MCF 10A (cell line): ENCODE measurements at places on chromosomes 3 and 15.

DNA sequence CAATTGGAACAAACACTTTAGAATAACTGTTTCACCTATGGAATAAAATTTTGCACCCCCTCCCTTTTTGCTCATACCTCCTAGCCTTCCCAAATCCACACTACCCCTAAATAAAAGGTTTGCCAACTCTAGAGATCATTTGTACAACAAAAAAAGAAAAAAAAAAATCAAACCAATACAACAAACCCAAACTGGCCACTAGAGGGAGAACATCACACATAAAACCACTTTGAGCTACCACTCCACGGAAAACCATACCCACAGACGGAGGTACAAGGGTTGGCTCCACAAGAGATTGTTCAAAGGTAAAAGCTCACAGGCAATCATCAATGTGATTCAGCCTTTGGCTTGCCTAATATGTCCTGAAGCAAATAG lies 47.6 kb downstream of the SETMAR start:
- no peaks in the 10 kb centered on the region for H3K36me3 ChIP-seq
- DNase-seq = peak; percentile 68
- H3K27me3 ChIP-seq = no peaks in the 10 kb centered on the region

DNA sequence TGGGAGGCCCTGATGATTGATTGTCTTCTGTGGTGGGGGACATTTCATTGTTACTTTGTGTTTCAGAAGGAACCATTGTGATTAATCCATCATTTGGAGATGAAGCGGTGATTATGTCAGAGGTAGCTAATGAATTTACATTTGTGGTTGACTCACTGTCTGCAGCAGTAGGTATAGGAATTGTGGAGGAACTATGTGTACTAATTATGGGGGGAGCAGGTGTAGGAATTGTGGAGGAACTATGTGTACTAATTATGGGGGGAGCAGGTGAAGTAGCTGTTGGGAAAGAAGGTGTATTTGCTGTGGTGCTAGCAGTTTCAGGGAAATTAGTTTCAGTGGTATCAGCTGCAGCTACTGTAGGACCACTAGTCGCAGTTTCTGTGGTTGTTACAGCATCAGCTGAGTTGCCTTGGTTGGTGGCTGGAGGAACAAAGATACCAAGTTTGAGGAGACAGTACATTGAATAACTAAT lies 6.9 kb downstream of the MUC13 start:
- no peak for DNase-seq
- H3K4me1 ChIP-seq = peaks cover 8% of the 10 kb centered on the region
- no peak overlapping the region for H3K4me3 ChIP-seq
- no peaks in the 10 kb centered on the region for H3K27me3 ChIP-seq
- H3K27ac ChIP-seq = no peak overlapping the region

DNA sequence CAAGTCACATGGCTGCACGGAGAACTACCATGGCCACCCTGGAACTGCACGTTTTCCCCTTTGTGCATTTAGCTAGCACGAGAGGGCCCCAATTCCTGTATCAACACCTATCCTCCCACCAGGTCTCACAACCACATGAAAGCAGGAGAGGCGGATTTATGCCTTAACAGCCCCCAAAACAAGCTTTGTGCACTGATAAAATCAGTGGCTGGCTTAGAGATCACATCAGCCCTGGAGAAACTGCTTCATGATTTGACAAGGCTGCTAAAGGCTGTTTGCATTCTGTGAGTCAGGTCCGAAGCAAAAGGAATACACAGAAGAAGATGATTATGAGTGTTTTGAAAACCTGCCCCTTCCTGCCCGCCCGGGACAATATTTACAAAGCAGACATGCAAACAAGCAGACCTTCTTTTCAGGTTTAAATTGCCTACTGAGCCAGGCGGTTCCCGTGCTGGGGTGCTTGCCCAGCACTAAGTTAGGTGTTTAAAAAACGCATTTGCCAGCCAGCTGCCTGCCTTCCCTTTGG lies 25.9 kb downstream of the CEMIP start:
- H3K36me3 ChIP-seq = no peaks in the 10 kb centered on the region
- no peaks in the 10 kb centered on the region for H3K27me3 ChIP-seq
- no peaks in the 10 kb centered on the region for H3K4me1 ChIP-seq
- no peak overlapping the region for H3K27ac ChIP-seq
- no peak for DNase-seq

DNA sequence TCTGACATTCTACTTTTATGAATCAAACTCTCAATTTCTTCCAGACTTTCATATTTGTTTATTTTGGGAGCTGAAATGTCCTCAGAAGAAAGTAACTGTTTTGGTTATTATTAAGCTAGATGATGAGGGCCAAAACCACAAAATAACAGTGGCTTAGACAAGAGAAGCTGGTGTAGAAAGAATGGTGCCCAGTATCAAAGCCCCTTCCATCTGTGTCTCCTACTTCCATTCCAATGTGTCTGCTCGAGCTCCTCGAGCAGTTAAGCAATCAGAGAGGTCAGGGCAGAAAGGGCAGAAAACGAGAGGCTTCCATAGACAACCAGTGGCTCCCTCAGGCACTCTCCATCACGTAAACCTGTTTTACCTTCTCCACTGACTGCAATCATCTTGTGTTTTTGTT lies 59.7 kb upstream of the MAGI1 start:
- no peaks in the 10 kb centered on the region for H3K36me3 ChIP-seq
- no peaks in the 10 kb centered on the region for H3K27me3 ChIP-seq
- peak; percentile 18 for DNase-seq

GRCh38 chr3:36477655-36478054 lies 97.4 kb downstream of the STAC start:
- no peak overlapping the region for H3K4me3 ChIP-seq
- DNase-seq = peak; percentile 48

- H3K4me3 ChIP-seq = no peak overlapping the region
- no peak overlapping the region for H3K27ac ChIP-seq
- DNase-seq = no peak
- peaks cover 63% of the 10 kb centered on the region for H3K27me3 ChIP-seq
Measured at GRCh38 chr3:81152156-81152555, 609.3 kb downstream of the GBE1 start.

DNA sequence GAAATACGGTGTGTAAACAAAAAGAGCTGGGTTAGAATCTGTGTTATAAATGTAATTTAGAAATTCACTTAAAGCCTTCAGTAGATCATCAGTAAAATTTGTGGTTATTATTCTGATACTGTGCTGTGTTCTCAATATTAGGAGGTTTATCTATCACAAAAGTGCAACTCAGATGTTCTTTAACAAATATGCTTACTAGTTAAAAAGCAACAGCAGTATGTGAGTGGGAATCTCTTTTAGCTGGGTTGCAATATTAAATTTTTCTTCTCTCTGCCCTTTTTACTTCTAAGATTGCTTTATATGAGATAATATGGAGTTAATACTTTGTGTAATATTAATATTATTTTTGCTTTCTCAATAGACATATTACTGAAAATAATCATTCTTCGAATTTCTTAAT lies 53.4 kb downstream of the CHD2 start:
- H3K4me3 ChIP-seq = no peak overlapping the region
- DNase-seq = no peak
- H3K4me1 ChIP-seq = peaks cover 5% of the 10 kb centered on the region
- peaks cover 100% of the 10 kb centered on the region for H3K36me3 ChIP-seq

- peak overlapping the region; percentile 95 for H3K27ac ChIP-seq
- peak overlapping the region; percentile 68 for H3K4me3 ChIP-seq
- peaks cover 59% of the 10 kb centered on the region for H3K4me1 ChIP-seq
Measured at GRCh38 chr3:58052373-58053273, 44.4 kb downstream of the FLNB start.

GRCh38 chr3:131228522-131228921 lies 153.1 kb upstream of the NUDT16 start:
- no peak for DNase-seq
- no peak overlapping the region for H3K4me3 ChIP-seq
- H3K36me3 ChIP-seq = no peaks in the 10 kb centered on the region
- no peak overlapping the region for H3K27ac ChIP-seq
- no peaks in the 10 kb centered on the region for H3K27me3 ChIP-seq

DNA sequence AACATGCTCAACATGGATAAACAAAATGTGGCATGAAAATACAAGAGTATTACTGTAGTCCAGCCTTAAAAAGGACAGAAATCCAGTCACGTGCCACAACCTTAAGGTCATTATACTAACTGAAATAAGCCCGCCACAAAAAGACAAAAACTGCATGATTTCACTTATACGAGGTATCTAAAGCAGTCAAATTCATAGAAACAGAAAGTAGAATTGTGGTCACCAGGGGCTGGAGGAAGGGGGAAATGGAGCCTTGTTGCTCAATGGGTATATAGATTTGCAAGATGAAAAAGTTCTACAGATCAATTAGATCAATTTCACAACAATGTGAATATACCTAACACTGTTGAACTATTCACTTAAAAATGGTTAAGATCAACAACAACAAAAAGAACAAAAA lies 7.4 kb downstream of the GLB1 start:
- no peaks in the 10 kb centered on the region for H3K4me1 ChIP-seq
- no peaks in the 10 kb centered on the region for H3K27me3 ChIP-seq
- H3K36me3 ChIP-seq = peaks cover 33% of the 10 kb centered on the region
- no peak overlapping the region for H3K27ac ChIP-seq

DNA sequence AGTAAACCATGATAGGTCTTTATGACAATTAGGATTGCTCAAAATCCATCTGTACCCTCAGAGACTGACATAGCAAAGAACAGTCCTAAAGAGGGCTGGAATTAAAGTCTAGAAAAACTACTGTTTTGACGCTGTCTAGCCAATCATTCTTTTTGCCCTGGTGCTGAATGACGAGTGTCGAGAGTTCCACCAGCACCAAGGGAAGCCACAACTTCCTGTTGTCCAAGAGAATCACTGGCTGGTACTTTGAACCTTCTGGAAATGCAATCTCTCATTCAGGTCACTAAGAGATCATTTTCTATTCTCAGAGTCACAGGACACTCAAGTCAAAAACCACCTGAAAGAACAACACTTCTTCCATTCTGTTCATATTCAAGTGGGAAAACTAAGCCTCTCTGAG lies 37.7 kb downstream of the FBN1 start:
- H3K27ac ChIP-seq = no peak overlapping the region
- H3K4me1 ChIP-seq = peaks cover 12% of the 10 kb centered on the region
- H3K4me3 ChIP-seq = no peak overlapping the region
- H3K36me3 ChIP-seq = peaks cover 7% of the 10 kb centered on the region
- no peaks in the 10 kb centered on the region for H3K27me3 ChIP-seq

GRCh38 chr3:118536764-118537163 lies 497.9 kb downstream of the IGSF11 start:
- H3K4me3 ChIP-seq = no peak overlapping the region
- peak; percentile 79 for DNase-seq
- H3K27me3 ChIP-seq = no peaks in the 10 kb centered on the region
